SW 1271 (cell line): ENCODE measurements at places on chromosomes 11 and 22.
A peak's percentile ranks its signal among the peaks of the same experiment; 100 is the strongest.

DNA sequence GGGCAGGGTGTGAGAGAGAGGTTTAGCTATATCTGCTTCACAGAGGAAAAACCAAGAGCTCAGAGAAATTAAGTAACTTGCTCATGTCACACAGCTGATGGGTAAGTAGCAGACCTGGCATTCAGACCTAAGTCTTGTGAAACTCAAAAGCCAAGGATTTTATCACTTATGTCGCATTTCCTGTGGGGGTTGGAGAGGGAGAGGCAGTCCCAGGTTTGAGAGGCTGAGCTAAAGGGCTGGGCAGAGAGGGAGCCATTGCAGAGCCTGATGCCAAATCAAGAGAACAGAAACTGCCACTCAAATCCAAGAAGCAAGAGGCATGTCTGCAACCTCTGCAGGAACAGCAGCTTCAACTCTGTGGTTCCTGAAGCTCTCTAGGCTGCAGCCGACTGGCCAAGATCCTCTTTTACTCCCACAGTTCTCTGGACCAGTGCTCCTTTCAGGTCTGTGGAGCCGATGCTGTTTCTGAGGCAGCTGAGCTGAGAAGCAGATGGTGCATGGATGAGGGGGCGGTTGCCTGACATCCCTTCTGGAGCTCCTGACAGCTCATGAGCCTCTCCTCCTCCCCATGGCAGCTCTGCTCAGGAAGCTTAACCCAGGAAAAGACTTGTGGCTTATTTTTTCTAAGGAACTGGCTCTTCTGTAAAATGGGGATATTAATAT is 47.6 kb upstream of the NAV2 start:
- DNase-seq = no peak

DNA sequence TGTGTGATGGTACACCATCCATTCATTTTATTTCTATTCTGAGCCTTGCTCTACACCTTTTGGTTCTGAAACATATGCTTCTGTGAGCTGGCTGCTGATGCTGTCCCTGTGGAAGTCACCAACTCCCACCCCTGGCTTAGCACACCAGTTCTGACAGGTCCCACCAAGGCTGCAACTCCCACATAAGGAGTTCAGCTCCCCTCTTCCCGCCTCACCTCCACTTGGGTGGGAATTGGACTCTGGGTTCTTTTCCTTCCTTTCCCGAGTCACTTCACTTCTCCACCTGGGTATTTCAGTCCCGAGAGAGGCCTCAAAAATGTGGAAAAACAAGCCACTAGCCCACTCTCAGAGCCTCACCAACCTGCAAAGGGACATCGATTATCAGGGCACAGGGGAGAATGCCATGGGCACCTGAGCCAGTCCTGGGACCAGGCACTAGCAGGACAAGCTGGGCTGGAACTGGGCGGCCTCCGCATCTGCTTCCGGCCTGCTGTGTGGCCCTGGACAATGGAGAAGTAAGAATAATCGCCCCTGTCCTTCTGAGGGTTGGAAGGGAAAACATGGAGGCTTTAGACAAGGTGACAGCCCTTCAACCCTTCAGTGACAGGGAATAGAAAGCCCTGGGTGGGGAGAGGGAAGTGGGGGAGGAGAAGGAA is 80.1 kb downstream of the IGLL1 start:
- no peak for DNase-seq

DNA sequence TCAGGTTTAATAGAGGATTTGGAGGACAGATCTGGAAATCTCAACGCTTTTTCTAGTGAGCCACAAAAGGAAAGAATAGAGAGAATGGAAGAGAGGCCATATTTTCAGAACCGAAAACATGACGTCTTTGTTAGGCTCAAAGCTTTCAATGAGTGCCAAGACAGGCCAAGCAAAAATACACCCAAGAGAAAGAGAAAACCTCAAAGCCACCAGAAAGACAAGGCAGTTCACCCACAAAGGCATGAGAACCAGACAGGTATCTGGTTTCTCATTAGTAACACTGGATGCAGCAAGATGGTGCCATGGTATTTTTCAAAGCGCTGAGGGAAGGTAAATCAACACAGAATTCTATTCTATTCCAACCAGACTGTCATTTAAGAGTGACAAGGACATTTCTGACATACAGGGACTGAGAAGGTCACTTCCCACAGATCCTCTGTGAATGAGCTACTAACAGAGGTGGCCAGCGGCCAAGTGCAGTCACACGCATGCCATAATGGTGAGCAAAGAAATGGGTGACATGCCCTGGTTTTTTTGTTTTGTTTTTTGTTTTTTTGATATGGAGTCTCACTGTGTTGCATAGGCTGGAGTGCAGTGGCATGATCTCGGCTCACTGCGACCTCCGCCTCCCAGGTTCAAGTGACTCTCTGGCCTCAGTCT is 41.9 kb downstream of the TOLLIP start:
- no peak for DNase-seq

GRCh38 chr11:133835593-133836548 is 9.4 kb downstream of the SPATA19 start:
- DNase-seq = no peak

GRCh38 chr11:104856607-104857006 is 41.7 kb downstream of the CASP12 start:
- no peak for DNase-seq

DNA sequence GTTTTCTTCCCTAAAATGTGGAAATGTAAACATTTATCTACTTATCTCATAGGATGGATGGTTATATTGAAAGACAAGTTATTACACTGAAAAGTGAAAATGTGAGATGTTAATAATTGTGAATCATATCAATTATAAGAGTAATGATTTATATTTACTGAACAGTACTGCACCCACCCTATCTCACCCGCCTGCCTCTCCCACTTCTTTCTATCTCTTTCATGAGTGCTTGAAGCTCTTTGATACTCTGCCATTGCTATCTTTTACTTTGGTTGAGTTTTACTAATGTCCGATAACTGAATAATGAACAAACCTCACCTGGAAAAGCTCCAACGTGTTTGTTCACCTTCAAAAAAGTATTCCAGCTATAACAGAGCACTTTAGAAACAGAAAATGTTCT is 263.0 kb upstream of the UBASH3B start:
- no peak for DNase-seq

- DNase-seq = no peak
Measured at GRCh38 chr22:39598017-39598965, 27.7 kb downstream of the CACNA1I start.

GRCh38 chr22:21762712-21763581 is 27.4 kb upstream of the YPEL1 start:
- DNase-seq = no peak

GRCh38 chr11:94961255-94961654 is 12.1 kb downstream of the CWC15 start:
- no peak for DNase-seq

GRCh38 chr11:63491636-63492372 is 837 bp upstream of the PLAAT5 start:
- no peak for DNase-seq

DNA sequence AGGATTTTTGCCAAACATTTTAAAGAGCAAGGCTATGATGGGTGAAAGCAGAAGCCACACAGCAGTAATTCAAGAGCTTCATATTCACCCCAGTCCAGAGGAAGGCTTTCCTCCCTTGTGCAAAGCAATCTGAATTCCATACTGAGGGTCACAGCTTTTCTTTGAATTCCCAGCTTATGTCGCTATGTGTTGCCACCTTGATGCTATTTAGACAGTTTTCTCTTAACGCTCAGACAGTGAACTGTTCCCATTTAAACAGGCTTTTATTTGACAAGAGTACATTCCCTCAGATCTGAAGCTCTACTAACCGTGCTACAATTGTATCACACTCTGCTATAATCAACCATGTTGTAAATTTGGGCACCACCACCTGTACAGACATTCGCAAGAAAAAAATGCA is 279.7 kb downstream of the CADM1 start:
- no peak for DNase-seq

DNA sequence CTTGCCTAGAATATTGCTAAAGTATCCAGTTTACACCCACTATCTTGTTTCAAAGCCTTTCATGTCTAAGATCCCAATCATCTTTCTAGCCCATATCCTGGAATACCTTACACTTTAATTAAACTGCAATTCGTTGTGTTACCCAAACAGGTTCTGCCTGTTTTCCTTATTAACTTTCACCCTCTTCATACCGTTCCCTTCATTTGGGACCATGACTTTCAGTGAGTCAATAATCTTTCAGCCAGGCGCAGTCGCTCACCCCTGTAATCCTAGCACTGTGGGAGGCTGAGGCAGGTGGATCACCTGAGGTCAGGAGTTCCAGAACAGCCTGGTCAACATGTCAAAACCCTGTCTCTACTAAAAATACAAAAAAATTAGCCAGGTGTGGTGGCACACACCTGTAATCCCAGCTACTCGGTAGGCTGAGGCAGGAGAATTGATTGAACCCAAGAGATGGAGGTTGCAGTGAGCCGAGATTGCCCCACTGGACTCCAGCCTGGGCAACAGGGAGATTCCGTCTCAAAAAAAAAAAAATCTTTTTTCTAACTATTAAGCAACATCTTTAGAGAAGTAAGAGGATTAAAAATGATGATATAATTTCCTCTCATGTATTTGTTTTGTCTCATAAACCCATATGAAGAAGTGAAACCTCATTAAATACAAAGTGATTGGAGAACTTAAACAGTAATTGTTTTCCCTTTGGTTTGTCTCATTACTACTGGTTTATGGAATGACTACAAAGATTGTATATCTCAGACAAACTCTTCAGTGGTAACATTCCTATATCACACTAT is 20.7 kb downstream of the DMC1 start:
- DNase-seq = no peak

- no peak for DNase-seq
Measured at GRCh38 chr22:37896181-37896592, 9.9 kb upstream of the MICALL1 start.

DNA sequence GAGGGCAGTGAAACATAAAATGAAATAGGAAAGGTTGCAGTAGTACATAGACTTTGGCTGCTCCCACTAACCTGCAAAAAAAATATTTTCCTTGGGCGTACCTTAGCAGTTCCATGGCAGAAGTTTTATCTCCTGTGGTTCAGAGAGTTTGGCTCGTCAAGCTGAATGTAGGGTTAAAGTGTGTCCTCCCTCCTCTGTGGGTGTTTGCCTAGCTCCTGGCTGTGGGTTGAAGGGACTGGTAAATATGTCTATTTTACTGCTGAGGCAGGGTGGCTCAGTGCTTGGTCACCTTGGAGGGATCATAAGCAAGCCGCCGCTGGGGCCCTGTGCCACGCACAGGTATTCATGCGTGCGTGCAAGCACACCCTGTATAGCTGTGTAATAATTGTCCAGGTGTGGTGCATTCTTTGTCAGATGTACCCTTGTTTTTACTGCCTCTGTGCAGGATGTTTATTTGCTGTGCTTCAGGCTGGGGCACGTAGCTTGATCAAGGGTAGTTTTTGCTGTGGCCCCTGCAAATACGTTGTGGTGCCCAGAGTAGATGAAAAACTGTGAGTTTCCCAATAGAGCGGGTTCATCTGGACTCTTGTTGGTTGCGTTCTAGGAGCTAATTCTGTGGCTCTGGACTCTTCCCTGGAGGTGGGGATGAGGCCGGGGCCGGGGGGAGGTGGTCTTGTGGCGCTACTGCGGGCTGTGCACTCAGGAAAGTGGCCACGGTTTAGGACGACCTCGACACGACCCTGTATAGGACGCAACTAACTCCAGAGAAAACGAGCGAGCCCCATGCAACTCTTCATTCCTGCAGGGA is 732 bp upstream of the SORL1 start:
- DNase-seq = no peak

- DNase-seq = peak; percentile 70
Measured at GRCh38 chr11:102914238-102915043, 39.7 kb upstream of the MMP12 start.

DNA sequence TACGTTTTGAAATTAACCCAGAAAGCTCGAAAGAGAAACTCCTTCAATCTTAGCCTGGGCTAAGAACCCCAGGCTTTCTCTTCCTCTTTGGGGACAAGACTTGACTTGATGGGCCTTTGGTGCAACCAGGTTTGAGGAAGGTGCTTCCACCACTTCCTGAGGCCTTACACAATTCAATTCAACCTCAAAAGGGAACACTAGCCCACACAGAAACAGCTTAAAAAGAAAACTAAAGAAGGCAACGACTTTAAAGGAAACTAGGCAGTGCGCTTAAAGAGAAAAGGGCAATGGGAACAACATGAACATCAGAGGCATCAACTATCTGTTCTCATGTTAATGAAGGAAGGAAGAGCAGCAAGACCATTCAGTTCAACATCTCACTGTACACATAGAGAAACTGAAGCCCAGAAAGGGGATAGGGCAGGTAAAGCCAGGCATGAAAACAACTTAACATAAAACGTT is 24.8 kb downstream of the PAK1 start:
- DNase-seq = no peak

GRCh38 chr11:124917115-124917637 is 1.9 kb upstream of the HEPN1 start:
- no peak for DNase-seq

DNA sequence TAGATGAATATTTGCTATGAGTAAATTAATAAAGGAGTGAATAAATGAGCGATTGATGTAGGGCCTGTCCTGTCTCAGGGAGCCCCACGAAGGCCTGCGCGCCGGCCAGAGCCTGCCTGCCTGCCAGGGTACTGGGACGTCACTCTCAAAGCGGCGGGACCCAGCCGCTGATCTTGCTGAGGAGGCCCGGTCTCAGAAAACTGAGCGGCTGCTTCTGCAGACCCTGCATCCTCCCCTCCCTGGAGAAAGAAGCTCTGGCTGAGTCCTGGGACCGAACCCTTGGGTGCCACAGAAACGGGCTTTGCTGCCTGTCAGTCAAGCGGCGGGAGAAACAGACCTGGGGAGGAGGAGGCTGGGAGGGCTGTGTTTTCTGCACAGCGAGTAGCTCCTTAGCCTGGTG is 91.6 kb upstream of the B3GAT1 start:
- DNase-seq = no peak

GRCh38 chr11:35980686-35981390 is 37.0 kb downstream of the LDLRAD3 start:
- DNase-seq = no peak

GRCh38 chr11:123740787-123741158 is 687 bp downstream of the ZNF202 start:
- DNase-seq = no peak

DNA sequence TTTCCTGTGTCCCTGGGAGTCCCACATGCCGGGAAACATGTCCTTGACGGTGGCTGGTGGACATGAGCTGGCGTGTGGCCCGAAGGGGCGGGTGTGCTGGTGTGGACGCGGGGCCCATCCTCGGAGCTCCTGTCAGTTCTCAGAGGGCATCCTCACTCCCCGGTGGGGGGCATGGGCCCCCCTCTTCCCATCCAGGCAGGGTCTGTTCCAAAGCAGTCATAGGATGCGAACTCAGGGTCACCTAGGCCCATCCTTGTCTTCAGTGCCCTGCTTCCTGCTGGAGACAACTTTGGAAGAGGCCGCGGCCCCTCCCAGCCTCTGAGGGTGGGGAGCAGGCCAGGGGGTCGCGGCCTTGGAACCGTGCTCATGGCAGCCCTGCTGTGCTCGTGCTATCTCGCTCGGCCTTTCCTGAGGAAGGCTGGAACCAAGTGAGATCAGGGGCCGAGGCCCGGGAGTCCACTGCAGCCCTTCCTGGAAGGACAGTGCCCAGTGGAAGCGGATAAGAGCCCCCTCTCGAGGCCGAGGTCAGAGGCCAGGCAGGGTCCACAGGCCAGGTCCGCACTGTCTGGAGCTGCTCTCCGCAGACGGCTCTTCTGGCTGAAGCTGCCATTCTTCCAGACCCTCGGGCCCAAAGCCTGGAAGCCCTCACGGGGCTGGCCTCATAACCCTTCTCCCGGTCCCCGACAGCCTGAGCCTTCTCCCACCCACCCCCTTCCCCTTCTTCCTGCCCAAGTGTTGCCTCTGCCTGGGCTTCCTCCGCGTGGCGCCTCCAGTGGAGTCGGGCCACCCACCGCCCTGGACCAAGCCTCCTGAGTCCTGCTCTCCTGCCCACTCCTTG is 8.7 kb downstream of the GRK2 start:
- DNase-seq = no peak

- no peak for DNase-seq
Measured at GRCh38 chr11:124115782-124116616, 749 bp downstream of the VWA5A start.
